ENCODE measurements at places on chromosomes 7 and 10.

- DNase-seq: no peak
These were observed 765 bp downstream of the CELF2 start for GRCh38 chr10:11018432-11018841.

DNA sequence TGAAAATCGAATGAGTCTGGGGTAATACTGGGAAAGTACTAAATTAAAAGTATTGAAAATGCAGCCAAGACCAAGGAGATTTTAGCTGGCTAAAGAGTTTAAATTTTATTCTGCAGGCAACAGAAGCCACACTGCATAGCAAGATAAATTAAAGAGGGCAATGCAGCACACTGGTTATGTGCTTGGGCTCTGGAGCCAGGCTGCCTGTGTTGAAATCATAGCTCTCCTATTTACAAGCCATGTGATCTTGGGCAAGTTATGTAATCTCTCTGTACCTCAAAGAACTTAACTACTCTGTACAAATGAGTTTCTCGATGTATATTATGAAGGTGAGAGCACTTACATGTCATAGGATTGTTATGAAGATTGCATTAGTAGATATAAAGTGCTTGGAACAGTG, 9.9 kb downstream of the SLC25A13 start:
- DNase-seq: peak; percentile 59

GRCh38 chr10:44879531-44879899, 31.6 kb upstream of the TMEM72 start:
- DNase-seq: no peak

GRCh38 chr10:117448802-117449201, 73.6 kb upstream of the PDZD8 start:
- DNase-seq: no peak

DNA sequence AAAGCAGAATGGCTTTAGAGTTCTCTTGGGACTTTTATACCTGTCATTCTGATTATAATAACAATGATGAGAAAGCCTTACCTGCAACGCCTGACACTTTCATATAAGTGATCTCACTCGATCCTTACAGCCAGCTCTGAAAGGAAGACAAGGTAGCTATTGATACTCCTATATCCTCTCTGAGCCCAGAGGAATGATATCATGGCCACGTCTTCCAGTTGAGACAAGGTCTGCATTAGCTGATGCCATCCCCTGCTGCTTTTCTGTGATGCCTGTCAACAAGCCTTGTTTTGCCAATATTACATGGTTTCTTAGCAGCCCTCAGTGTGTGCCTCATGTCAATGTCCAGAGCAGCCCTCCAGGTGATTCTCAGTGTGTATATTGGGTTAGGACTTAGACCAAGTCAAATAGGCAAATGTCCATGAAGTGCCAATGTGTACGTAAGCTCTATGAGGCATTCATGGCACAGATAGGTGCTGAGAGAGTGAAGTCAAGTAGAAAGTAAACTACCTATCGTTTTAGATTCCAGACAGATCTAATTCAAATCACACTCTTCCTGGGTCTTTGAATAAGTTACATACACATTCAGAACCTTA, 405.9 kb downstream of the ADRA2A start:
- no peak for DNase-seq

DNA sequence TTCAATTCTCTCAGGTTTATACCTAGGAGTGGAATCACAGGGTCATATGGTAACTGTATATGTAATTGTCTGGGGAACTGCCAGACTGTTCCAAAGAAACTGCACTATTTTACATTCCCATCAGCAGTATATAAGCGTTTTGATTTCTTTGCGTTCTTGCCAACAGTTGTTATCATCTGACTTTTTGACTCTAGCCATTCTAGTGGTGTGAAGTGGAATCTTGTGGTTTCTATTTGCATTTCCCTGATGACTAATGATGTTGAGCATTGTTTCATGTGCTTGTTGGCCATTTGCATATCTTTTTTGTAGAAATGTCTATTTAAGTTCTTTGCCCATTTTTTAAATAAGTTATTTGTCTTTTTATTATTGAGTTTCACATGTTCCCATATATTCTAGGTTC, 44.3 kb upstream of the ZC3HAV1 start:
- no peak for DNase-seq

- peak; percentile 76 for DNase-seq
These were observed 1.9 kb downstream of the FOXK1 start for GRCh38 chr7:4683884-4684565.

GRCh38 chr10:110081911-110082310, 74.1 kb downstream of the ADD3 start:
- DNase-seq: peak; percentile 85

DNA sequence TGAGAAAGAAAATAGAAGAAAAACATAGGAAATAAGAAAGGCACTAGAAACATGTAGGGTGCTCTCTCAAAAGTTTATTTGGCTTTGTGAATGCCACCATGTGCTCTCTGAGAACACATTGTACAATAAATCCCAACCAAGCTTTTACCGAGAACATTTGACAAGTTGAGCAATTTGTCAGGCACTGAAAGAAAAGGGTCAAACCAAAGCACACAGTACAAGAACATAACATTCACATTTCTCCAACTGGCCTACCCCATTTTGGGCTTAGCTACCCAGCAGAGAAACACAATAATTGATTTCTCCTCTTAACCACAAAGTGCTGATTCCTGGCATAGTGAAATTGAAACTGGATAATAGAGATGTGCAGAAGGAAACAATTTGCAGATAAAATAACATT, 69.2 kb upstream of the SLC39A12 start:
- no peak for DNase-seq

DNA sequence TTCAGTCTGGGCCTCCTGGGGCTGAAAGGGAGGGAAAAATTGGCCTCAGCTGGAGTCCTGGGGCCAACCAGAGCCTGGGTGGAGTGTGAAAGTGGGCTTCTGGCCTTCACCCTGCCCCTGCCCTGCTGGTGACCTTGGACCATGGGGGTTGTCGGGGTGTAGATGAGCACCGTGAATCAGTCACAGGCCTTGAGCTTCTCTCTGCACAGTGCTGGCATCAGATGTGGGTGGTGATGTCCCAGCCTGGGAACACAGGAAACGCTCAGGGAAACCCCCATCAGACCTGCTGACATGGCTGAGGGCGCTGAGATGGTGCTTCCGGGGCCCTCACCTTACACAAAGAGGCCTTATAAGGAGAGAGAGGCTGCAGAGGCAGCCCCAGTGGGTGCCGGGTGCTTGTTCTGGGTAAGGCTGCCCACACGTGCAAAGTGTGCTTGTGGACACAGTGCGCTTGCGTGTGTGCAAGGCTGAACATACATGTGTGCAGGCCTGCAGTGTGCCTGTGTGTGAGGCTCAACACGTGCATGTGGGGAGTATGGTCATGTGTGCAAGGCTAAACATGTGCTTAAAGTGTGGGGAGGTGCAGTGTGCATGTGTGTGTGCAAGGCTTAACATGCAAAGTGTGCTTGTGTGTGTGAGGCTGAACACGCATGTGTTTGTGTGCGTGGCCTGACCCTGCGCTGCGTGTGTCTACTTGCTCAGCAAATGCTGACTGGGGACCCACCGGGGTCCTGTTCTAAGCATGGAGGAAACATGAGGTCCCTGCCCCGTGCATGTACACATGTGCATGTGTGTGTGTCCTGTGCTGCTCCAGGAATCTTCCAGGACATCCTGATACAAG, 6.5 kb downstream of the ARPC1B start:
- peak; percentile 69 for DNase-seq

DNA sequence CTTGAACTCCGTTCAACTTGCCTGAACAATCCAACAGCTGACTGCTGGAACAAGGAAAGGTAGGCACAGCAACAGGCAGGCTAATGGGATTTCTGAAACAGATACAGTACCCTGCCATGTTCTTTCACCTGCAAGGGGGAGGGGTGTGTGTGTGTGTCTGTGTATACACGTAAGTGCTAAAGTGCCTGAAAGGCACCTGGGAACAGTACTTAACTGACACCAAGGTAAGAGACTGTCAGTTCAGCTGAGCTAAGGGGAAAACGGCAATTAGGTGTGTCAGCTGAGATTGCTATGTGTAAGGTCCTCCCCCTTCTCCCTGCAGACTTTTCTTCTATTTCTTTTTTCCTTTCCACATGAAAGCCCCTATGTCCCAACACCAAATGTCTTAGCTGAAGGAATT, 27.0 kb downstream of the NAMPT start:
- DNase-seq: no peak

DNA sequence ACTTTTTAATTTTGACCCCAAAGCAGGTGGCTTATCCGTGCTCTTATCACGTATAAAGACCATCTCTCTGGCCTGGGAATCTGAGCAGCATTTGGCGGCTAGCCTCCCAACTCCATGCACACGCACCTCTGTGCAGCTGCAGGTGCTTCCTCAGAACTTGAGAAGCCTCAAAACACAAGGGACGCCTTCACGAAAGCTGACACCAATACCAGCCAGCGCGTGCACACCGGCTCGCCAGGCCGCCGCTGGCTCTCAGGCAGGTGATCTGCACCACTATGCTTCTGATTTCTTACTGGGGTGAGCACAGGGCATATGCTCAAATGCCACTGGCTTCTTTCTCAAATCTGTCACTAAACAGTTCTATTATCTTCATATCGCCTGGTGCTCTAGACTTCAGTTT, 145.0 kb downstream of the PARD3 start:
- DNase-seq: no peak

DNA sequence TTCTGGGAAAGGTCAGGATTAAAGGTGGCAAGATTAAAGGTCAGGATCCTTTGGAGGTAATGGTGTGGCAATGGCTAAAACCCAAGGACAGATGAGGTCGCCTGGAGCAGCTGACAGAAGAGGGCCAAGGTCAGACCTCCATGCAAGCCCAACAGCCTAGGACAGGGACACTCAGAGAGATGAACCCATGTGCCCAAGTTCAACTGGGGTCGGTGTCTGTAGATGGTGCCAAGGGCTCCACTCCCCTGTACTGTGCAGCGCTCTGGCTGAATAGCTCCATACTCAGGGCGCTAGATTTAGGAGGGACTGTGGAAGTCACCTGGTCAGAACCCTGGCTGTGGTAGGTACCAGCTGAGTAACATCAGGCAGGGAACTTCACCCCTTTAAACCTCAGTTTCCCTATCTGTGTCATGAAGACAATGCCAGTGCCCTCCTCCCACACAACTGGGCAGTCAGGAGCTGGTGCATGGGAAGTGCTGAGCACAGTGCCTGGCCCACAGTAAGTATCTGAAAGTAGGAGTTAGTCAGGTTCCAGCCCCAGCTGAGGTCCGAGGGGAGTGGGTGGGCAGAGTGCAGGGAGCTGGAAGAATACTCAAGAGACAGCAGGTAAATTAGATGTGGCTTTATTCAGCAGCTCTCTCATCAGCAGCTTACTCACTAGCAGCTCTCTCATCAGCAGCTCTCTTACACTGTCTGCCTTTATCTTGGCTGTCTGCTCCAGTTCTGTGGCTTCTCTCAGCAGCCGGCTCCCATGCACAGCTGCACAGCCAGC, 327.1 kb downstream of the GLRX3 start:
- no peak for DNase-seq

DNA sequence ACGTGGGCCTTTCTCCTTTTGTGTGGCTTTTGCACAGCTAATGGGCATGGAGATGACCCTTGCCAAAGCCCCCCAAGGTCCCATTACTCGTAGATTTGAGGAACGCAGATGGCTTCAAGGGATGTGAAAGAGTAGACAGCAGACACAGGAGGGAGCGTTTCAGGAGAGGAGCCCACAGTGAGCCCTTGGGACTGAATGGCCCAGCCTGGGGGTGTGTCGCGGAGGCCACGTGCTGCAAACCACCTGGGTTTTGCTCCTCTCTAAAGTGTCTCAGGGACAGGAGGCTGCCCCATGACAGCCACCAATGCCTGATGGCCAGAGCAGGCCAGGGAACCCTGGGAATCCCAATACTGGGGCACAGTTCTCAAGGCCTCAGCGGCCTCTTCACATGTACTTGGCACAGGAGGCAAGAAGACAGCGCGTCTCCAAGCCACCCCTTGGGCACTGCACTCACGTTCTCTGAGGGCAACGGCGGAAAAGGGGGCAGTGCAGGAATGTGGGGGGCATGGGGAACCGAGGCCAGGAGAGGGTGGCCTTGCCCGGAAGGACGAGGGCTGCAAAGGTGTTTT, 185.2 kb downstream of the WDR37 start:
- no peak for DNase-seq

- DNase-seq: no peak
These were observed 52.6 kb downstream of the CAV1 start for GRCh38 chr7:116577320-116577871.

GRCh38 chr7:90312745-90313144, 8.4 kb downstream of the FAM237B start:
- DNase-seq: no peak

- no peak for DNase-seq
These were observed 174.1 kb upstream of the TNRC18 start for GRCh38 chr7:5597772-5598171.

DNA sequence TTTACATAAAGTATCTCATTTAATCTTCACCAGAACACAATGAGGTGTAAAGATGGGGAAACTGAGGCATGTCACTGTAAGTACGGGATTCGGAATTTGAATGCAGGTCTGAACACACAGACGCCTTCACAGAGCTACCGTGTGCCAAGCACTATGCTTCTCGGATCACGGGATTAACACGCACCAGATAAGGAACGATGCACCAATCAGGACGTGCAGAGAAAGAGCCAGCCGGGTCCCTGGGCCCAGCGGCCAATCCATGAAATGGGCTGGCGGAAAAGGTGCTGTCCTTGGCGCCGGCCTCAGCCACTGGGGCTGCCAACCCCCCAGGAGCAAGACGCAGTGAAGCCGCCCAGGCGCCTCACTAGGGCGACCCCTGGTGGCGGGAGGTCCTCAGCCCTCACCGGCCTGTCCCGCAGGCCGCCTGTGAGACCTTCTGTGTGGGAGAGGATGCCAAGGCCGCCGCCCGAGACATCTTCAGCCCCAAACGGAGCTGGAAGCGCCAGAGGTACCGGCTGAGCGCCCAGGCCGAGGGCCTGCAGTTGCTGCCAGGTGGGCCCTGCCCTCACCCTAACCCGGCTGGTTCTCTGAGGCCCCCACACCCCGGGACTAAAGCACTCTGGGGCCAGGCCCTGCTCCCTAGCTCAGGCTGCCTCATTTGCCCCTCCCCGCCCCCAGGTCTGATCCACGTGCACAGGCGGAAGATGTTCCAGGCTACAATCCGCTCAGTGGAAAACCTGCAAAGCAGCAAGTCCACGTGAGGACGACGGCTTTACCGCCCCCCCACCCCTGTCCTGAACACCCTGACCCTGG, 15.6 kb downstream of the ATG9B start:
- DNase-seq: peak; percentile 51

GRCh38 chr10:20811131-20811530, 86.0 kb downstream of the NEBL start:
- no peak for DNase-seq

DNA sequence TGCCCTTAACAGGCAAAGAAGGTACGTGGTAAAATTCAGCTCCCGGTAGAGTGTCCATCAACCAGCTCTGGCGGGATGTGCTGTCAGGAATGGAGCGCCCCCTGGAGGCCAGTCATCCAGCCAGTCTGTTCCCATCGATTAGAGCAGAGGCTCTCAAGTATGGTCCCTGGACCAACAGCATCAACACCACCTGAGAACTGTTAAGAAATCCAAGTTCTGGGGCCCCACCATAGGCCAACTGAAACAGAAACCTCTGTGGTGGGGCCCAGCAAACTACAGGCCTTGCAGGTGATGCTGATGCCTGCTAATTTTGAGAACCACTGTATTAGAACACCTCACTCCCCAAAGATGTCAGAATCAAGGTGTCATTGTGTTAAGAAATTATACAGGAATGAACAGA, 109.2 kb downstream of the DPY19L1 start:
- no peak for DNase-seq
